Stimulated activated CD8-positive, alpha-beta memory T cell treated with anti-CD3 and anti-CD28 coated beads, Interleukin-7, amount 100 ng/mL, for 1 hour (primary cell): ENCODE measurements at places on chromosomes 11 and 22.

GRCh38 chr22:30606455-30607299, at the start of gene TCN2:
TSS of gene TCN2 (plus strand) at chr22:30607174. CDS start at chr22:30607332, 158 bp downstream.
- no peak for DNase-seq

DNA sequence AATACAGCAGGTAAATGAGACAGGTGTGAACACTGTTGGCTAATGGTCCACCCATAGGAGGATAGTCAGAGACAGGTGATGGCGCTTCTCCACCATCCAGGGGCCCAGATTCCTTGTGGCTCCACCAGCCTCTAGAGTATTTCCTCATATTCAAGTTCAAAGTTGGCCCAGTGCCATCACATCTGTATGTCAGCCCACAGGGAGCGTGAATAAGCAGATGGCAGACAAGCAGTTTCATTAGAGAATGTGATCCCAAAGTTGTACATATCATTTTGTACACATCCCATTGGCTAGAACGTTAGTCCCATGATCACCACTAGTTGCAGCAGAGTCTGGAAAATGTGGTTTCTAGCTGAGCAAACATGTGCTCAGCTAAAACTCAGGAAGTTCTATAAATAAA, 11.0 kb upstream of the CWF19L2 start:
- no peak for DNase-seq

GRCh38 chr11:79440571-79441460, at the start of gene TENM4:
TSS of gene TENM4 (minus strand) at chr11:79441030. CDS start at chr11:79069944, 371,086 bp downstream.
- DNase-seq: no peak

- no peak for DNase-seq
Measured at GRCh38 chr11:69140635-69141034, 15.1 kb upstream of the SMIM38 start.

DNA sequence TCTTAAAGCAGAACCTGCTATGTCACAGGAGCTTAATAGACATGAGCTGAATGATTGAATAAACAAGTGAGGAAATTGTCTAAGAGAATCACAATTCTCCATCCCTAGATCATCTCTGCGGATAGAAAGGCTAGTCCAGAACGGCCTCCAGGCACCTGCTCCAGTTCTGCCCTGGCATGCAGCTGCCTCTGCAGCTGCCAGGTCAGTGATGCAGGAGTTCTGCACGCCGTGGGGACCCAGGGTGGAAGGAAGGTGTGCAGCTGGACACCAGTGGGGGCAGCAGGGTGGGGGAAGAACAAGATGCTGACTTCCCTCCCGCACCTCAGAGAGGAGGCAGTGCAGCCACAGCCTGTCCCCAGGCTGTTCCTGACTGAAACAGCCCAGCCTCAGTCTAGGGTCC, 192.1 kb upstream of the NCAM1 start:
- DNase-seq: no peak

- peak; percentile 88 for DNase-seq
Measured at GRCh38 chr11:68030318-68031143, at the start of gene NDUFS8. TSS of gene NDUFS8 (plus strand) at chr11:68030681. CDS start at chr11:68032152, 1,471 bp downstream.

GRCh38 chr22:22392131-22392530, 116.4 kb downstream of the ZNF280B start:
- DNase-seq: no peak

DNA sequence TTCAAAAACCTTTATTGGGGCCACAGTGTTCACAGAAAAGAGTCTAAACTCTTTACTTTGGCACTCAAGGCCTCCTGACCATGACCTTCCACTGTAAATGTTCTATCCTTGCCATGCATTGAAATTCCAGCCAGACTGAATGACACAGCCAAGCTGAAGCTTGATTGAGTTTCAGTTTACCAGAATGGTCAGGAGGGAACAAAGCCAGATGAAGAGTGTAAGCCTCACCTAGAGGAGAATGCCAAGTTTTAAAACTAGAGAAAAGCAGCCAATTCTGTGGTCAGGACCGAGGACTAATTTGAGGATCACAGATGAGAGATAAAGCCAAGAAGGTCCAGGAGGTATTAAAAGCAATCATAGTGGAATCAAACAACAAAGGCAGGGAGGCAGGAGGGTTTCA, 215.3 kb downstream of the KCNA4 start:
- DNase-seq: no peak

DNA sequence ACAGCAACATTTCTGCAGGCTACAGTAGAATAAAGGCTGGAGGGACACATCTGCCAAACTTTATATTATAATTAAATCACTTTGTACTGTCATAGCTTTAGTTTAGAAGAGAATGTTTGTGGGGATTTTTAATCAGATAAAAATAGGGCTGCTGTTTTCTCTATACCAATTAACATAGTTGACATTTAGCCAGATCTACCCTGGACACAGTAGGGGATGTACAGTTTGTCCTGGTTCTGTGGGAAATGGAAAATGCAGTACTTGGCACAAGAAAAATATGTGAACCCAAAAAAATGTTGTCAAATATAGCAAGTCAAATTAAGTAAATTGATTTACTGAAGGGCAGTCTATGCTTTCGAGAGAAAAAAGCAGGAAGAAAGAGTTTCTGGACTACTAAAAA, 20.8 kb upstream of the PICALM start:
- no peak for DNase-seq

DNA sequence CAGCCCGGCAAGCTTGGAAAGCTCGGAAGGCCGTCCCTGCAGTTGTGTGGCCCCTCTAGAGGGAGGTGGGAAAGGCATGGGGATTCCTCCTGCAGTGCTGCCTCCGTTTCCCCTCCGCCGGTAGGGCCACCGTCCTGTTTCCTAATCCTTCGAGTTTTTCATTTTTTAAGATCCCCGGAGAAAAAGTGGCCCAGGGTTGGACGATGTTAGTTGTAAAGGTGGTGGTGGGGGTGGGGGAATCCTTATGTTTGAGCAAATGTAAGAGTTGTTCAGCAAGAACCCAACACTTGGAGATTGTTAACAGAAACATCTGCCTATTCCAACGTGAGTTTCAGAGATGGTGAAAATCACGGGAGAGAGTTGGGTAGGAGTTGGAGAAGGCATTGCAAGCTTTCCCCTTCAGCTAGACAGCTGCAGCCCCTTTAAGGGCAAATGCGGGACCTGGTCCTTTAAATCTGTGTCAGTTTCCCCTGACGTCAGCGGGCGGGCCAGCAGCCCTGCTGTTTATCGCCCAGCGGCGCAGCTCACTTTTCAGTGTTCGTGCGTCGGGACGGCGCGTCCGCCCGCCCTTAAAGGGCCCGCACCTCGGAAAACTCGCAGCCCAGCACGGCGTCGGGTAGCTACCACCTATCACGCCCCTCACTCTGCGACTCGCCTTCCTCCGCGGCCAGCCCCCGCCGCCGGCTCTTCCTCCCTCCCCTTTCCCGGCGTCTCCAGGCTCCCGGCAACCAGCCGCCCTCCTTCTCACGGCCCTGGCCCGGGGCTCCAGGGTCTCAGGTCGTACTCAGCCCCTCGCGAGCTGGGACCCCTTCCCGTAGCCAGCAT, at the start of gene SIDT2:
Gene SIDT2 (plus strand): TSS at position 534 of the 825 bp plus-strand sequence. CDS start 521 bp downstream, outside the sequence.
- peak; percentile 80 for DNase-seq

GRCh38 chr22:22243033-22243680, 1.4 kb upstream of the VPREB1 start:
- no peak for DNase-seq

DNA sequence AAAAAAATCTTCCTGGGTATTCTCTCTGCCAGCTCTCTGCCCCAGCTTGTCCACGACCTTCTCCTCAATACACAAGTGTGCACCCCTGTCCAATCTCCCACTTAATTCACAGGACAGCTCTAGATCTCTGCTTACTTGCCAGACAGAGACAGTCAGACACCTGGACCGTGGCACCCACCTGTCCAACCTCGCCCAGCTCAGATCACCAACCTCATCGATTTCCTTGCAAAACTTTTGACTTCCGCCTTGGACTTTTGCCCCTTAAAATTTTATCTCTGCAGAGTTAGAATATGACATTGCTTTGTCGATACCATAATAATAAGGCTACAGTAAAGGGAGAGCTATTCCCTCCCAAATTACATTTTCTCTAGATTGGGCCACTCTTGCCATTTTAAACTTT, 10.4 kb downstream of the LMF2 start:
- DNase-seq: no peak

DNA sequence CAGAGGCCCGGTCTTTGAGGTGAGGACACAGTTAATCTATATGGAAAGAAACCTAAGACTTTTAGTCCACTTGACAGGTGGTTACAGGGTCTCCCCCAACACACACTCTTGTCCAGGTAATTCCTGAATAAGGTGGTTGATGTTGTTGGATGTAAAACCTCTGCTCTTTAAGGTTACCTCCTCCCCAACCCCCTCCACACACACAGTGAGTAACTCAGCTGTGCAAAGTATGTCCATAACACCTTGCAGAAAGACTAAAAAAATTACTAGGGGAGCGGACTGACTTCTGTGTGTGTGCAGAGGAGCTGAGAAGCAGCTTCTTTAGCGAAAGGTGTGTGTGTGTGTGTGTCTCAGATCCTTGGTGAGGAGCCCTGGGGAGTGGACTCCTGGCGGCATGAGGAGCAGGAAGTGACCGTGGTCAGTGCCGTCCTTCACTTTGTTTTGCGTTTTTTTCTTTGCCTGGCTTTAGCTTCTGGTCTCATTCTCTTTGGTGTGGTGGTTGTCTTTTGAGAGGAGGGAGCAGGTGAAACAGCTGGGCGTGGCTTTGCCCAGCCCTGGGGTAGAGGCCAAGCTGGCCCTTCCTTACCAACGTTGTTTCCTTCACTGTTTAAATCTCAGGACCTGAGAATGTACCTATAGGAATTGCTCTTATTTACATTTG, 1.7 kb downstream of the ZBED4 start:
- no peak for DNase-seq

- DNase-seq: no peak
Measured at GRCh38 chr11:72003776-72004171, 5.1 kb downstream of the IL18BP start.

DNA sequence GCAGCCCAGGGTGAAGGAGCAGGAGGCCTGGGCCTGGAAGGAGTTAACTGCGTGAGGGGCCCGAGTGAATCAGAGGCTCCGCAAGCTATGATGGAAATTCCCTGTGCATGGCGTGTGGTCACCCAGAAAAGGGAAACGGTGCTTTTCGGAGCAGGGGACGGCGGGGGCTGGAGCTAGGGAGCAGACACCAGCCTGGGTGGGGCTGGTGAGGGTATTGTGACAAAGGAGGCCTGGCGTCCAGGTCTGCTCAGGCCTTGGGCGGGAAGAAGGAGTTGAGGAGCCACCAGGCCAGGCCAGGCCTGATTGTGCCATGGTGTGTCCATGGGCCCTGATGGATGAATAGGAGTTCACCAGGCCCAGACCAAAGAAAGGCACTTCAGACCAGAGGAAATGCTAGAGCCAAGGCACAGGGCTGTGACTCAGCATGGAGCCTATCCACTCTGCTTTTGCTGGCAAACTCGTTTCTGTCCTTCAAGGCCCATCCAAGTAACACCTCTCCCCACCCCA, 12.8 kb upstream of the SPI1 start:
- no peak for DNase-seq

DNA sequence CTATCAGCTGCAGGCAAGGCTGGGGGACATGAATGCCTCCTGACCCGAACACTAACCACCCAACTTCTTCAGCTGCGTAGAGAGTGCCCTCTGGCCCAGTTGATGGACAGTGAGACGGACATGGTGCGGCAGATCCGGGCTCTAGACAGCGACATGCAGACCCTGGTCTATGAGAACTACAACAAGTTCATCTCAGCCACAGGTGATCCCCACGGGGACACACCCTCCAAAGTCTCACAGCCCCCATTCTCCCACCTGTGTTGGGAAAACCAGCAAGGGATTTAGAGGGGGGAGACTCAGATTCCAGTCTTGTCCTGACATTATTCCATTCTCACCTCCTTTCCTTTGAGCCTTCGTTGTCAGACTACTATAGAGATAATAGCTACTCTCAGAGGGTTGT, 912 bp downstream of the VPS51 start:
- DNase-seq: no peak

DNA sequence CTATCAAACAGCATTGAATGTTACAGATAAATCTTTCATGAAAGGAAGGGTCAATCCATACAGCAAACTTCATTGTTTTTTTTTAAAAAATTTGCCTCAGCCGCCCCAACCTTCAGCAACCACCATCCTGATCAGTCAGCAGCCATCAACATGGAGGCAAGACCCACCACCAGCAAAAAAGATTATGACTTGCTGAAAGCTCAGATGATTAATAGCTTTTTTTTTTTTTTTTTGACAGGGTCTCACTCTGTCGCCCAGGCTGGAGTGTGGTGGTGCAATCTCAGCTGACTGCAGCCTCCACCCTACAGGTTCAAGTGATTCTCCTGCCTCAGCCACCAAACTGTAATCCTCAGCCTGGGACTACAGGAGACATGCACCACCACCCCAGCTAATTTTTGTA, 18.0 kb upstream of the CD3E start:
- DNase-seq: no peak

- no peak for DNase-seq
Measured at GRCh38 chr22:37497062-37497599, 10.9 kb upstream of the MFNG start.

DNA sequence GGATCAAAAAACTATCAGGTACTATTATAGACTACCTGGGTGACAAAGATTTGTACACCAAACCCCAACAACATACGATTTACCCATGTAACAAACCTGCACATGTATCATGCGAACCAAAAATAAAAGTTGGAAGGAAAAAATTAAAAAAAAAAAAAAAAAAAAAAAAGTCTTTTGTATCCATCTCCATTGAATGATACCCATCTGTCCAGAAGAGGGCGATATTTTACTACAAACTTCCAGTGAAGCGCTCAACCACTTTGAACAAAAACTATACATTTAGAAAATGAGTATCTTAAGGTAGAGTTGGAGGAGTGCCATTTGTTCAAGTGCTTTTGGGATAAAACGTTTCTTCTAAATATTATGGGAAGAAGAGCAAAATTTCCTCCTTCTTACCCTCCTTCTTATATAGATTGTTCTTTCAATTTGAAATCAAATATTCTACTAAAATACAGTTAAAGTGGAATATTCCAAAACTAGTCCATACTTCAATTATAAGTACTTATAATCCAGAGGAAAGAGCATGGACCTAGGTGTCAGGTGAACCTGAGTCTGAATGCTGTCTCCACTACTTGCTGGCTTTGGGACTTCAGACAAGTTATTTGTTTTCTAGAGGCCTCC, 23.3 kb downstream of the ARL14EP start:
- DNase-seq: no peak

- no peak for DNase-seq
Measured at GRCh38 chr11:118928870-118929500, 3.3 kb upstream of the BCL9L start.

GRCh38 chr11:2214527-2215229, 43.1 kb upstream of the TH start:
- DNase-seq: no peak
